ENCODE measurements at places on chromosomes 4 and X.

DNA sequence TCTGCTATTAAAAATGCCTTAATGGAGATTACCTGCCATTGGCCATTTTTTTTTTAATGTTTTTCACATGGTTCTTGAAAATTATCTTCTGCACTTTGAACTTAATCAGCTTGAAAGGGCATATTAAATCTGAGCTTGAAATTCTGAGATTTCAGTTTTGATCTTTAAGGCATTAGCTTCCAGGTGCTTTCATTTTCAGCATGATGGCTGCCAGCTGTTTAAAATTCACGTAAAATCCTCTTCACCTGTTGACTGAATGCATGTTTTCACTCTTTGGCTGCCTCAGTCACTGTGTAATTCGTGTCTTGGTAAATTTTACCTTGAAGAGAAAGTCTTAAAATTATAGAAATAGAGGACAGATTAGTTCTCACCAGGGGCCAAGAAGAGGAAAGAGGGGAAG, 39.6 kb downstream of the SMAD1 start:
- DNase-seq = no peak

DNA sequence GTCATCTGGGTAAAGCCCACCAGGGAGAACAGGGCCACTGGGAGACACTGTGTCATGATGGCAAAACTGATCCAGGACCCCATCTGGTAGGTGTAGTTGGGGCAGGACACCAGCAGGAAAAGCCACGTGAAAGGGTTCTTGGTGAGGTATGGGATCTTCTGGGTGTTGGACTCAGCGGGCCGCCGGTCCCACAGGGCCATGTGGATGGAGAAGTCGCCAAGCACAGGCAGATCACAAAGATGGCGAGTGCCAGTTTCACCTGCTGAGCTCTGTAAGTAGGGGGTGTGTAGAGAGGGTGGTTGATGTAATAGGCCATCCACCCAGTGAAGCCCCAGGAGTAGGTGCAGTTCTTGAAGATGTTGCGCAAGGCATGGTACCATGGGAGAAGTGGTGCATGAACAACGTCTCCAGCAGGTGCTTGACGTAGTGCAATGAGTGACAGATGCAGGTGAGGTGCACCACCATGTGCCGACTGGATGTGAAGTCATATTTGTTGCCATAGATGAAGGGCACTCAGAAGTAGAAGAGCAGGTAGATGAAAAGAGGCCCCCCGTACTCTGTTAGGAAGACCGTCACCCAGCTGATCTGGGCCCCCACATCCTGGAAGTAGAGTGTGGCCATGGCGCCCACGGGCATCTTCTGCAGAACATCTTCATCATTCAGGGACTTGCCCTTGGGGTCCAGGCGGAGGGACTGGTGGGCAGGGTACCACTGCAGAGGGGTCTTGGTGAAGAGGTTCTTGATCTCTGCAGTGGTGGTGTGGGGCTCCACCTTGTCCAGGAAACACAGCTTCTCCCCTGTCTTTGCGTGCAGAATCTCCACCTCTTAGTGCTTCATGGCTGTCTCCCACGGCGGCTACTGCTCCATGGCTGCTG, 249.3 kb downstream of the ANKRD50 start:
- DNase-seq = no peak

GRCh38 chr4:1691737-1692373, 7.7 kb upstream of the FAM53A start:
- DNase-seq = no peak

GRCh38 chrX:71366674-71367256, 608 bp downstream of the TAF1 start:
- peak; percentile 10 for DNase-seq

GRCh38 chr4:41507291-41507947, 30.5 kb upstream of the LIMCH1 start:
- DNase-seq = no peak

DNA sequence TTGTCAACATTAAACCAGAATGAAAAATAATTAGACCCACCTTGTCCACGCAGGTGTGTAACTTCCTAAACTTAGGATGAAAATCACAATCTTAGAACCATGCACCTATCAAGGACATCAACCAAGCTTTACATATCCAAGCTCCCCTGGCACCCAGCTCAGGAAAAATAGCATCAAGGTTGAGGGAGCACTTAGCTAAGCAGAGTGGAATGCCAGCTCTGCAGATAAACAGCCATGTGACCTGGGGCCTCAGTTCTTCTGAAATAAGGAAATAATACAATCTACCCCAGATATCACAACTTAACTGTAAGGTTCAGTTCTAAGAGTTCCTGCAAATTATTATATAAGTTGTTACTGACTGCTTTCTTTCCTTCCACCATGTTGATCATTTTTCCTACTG, 64.7 kb downstream of the DHX15 start:
- DNase-seq = no peak

GRCh38 chrX:150150076-150150779, 211.9 kb upstream of the EOLA2 start:
- DNase-seq = no peak

- DNase-seq = no peak
These were observed 544.7 kb upstream of the NR3C2 start for GRCh38 chr4:148986951-148987350.

- no peak for DNase-seq
These were observed 61.6 kb upstream of the STS start for GRCh38 chrX:7085879-7086278.

- no peak for DNase-seq
These were observed 413.1 kb downstream of the PDGFC start for GRCh38 chr4:156558373-156559025.

DNA sequence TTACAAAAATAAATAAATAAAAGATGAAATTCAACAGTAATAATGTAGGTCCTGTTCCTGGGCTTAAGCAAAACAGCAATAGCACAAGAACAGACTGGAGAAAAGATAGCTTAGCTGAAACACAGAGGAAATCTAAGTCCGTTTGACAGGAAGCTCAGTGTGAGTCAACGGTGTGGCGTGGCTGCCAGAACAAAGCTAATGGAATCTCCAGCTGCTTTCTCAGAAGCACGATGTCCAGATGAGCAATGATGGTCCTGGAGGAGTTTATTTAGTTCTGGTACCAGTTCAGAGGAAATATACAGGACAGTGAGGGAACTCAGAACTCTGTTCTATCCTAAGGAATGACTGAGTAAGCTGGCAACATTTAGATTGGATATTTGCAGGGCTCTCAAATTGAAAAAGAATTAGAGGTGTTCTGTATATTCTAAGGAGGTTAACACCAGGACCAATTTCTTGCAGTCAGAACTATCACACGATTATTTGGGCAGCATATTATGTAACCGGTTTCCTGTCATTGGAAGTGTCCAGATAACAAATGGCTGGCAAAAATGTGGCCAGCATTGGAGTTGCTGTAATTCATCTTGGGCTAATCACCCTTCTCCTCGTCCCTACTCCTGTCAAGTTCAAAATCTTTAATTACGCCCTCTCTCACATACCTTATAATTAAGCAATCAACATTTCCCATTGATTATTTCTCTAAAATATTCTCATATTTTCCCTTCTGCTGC, 12.7 kb downstream of the GAB3 start:
- peak; percentile 58 for DNase-seq

GRCh38 chr4:126553248-126553647, 1079.5 kb upstream of the INTU start:
- DNase-seq = no peak

DNA sequence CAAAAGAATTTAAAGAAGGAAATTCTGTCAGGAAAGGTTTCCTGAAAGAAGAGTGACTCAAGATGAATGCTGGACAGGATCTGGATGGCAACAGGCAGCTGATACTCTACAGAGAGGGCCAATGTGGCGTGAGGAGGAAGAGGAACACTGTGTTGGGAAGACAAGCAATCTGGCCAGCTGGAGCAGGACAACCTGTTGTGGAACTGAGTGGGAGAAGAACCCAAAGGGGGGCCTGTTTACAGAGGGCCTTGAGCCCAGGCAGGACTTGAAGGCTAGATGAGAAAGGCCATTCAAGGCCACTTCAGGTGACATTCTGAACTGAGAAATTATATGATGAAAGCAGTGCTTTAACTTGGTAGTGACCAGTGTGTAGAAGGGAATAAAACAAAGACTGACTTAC, 8.5 kb downstream of the OTUD4 start:
- DNase-seq = no peak

DNA sequence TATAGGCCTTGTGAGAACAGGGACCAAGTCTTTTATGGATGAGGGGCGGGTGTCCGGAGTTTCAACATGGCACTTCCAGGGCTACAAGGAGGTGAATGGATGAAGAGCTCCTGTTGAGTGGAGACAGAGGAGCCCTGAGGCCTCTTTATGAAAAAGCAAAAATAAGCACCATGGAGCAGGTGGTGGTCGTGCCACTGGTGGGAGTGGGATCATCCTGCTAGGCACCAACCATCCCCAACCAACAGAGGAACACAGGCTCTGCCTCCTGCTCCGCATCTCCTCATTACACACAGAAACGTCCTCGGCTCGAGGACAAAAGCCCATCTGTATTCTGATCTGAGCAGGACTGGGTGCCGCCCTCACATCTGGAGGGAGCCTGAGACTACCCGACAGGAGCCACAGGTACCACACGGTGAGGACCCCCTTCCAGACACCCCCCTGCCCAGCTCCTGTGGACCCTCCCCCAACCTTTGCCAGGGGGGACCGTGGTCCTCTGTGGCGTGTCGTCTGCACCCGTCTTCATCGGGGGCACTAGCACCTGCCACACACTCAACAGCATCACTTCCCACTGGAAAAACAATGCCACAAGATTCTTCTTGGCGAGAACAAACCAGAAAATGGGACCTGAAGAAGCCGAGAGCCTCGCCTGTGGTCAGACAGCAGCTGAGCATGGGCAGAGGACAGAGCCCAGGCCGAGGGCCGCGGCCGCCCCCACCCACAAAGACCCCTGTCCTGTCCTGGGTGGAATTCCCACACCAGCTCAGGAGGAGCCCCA, 3.9 kb upstream of the PDE6B start:
- no peak for DNase-seq

- no peak for DNase-seq
These were observed 40.8 kb downstream of the EVC start for GRCh38 chr4:5751666-5752375.

- DNase-seq = no peak
These were observed 446.7 kb upstream of the TENM3 start for GRCh38 chr4:181796502-181796901.

GRCh38 chr4:38946919-38947318, 79.3 kb downstream of the FAM114A1 start:
- no peak for DNase-seq

Measured in CD4-positive, alpha-beta T cell treated with Interleukin-15 for 4 hours (primary cell).